Activated T-helper 1 cell treated with anti-CD3 and anti-CD28 coated beads, Interleukin-12 subunit alpha, Interleukin-12 subunit beta, Interleukin-2, Interleukin-4 antibody, amounts not matched to agents 30 ng/mL and 10 ng/mL and 1 ng/mL, durations not matched to agents 14 hours and 24 hours and 36 hours (primary cell): ENCODE measurements at places on chromosomes 3 and 15. TPM values are rescaled to one million over a fixed set of nuclear protein-coding genes. Genes with fewer than 3 reads are reported as not detected.

The BDH1 gene
- 120 and 126 TPM in 2 replicates for total RNA-seq

The ACTRT3 gene
- total RNA-seq = 1.1 and 1.3 TPM in 2 replicates

The KBTBD12 gene
- total RNA-seq = not detected in 2 replicates

The CCR8 gene
- total RNA-seq = 7.1 and 8.9 TPM in 2 replicates

The CDC25A gene
- 50.9 and 52.6 TPM in 2 replicates for total RNA-seq

The MYRIP gene
- not detected in 2 replicates for total RNA-seq

The FOXB1 gene
- 1.2 and 1.3 TPM in 2 replicates for total RNA-seq

The OXSR1 gene
- 48.6 and 50.8 TPM in 2 replicates for total RNA-seq

The TMEM108 gene
- total RNA-seq = not detected in 2 replicates

The TTC14 gene
- total RNA-seq = 43.9 and 50.0 TPM in 2 replicates

The HACD2 gene
- total RNA-seq = 31.5 TPM in 2 replicates

The XIRP1 gene
- total RNA-seq = 2.4 and 3.0 TPM in 2 replicates

The TMCO5A gene
- not detected in 2 replicates for total RNA-seq

The KLHL24 gene
- total RNA-seq = 8.2 and 8.7 TPM in 2 replicates

The IQCH gene
- total RNA-seq = 0.88 and 1.2 TPM in 2 replicates

The MKRN3 gene
- 1.7 and 2.1 TPM in 2 replicates for total RNA-seq

The CCDC54 gene
- total RNA-seq = not detected in 2 replicates

The GUCA1C gene
- not detected in 2 replicates for total RNA-seq

The DZIP1L gene
- 0.07 and 0.16 TPM in 2 replicates for total RNA-seq

The CD86 gene
- 2.7 and 3.8 TPM in 2 replicates for total RNA-seq

The ITPKA gene
- 2.8 and 3.1 TPM in 2 replicates for total RNA-seq

The SCAANT1 gene
- total RNA-seq = not detected in 2 replicates

The FRMD5 gene
- total RNA-seq = not detected in 2 replicates

The UROC1 gene
- total RNA-seq = not detected in 2 replicates

The RHCG gene
- not detected in 2 replicates for total RNA-seq

The PTH1R gene
- total RNA-seq = not detected in 2 replicates

The MRPL3 gene
- 166 and 175 TPM in 2 replicates for total RNA-seq
